ENCODE measurements at places on chromosomes 6 and 20. TPM values are rescaled to one million over a fixed set of nuclear protein-coding genes. Genes with fewer than 3 reads are reported as not detected.

SPDEF gene
- total RNA-seq: not detected

OR12D3 gene
- total RNA-seq: not detected

DNA sequence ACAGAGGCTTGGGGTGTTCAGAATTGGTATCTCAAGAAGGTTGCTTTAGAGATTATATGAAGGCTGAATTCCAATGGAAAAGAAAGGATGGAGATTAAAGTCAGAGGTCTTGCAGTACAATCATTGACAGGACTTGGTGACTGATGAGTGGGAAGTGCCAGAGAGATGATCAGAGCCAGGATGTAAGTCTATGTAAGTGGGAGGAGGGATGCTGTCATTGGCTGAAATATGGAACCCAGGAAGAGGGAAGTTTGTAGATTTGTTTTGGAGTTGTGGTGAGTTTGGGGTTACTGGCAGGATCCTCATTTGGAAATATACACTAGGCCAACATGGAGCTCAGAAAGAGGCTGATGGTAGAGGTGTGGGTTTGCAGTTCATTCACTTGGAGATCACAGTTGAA, 23.8 kb upstream of the TNFAIP3 start:
- no peak overlapping the region for H3K4me3 ChIP-seq
- no peak for DNase-seq
- H3K4me1 ChIP-seq: no peaks in the 10 kb centered on the region
- H3K27ac ChIP-seq: no peak overlapping the region

- H3K27ac ChIP-seq: no peak overlapping the region
- no peak overlapping the region for H3K4me3 ChIP-seq
- peaks cover 1% of the 10 kb centered on the region for H3K27me3 ChIP-seq
- DNase-seq: peak; percentile 93
Observed at GRCh38 chr6:64330694-64331307, 695.2 kb downstream of the PHF3 start.

GRCh38 chr6:21402368-21402767, 191.2 kb upstream of the SOX4 start:
- H3K27ac ChIP-seq: no peak overlapping the region
- no peak overlapping the region for H3K4me3 ChIP-seq
- no peak for DNase-seq
